ENCODE measurements at places on chromosomes 1 and 21.
A peak's percentile ranks its signal among the peaks of the same experiment; 100 is the strongest.

DNA sequence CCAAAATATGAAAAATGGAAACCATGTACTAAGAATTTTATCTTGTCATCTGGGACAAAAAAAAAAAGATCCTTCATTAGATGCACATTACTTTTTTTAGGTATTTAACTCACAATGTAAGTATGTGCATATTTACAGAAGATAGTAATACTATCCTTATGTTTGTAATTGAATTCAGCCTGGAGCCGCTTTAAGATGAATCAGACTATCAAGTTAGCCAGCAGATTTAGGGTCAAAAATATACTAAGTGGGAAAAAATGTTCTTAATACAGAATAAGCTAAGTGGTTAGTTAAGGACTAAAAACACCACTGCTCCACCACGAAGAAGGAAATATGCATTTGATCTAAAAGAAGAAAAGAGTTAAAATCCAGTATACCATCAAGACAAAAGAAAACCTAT, 49.1 kb downstream of the DSCAM start:
- DNase-seq: no peak

GRCh38 chr1:206864939-206865671, at the start of gene IL20:
Gene IL20 (plus strand): TSS chr1:206865623. CDS start chr1:206865853, 230 bp downstream.
- DNase-seq: peak; percentile 66

DNA sequence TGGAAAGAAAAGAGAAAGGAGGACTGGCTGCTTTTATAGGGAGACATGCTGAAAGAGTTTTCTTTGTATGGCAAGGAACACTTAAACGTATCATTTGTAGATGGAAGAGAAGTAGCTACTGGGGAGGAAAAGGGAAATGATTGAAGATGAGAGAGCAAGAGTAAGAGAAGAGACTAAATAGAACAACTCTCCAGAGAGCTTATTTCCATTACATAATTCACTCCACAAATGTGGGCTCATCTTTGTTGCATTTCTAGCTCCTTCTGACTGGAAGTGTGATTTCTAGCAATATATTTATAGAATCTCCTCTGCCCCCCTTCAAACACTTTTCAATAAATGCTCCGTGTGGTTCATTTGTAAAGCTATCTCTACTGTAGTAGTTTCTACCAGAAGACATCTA, 71.0 kb downstream of the ST6GALNAC5 start:
- DNase-seq: no peak

DNA sequence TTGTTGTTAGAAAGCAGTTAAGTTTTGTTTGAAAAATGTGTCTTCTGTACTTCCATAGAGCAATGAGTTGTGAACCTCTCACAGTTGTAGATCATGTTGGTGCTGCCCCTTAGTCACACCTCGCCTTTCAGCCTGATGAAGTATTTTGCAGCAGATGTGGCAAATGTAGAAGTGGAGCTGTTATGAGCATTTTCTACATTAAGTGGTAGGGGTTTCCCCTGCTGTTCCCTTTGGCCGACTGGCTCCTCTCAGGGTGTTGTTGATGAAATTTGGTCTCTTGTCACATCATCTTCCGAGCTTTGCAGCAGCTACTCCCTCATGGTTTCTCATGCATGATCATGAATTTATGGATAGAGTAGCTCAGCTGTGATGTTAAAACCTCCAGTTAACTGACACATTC, 33.6 kb upstream of the DENND1B start:
- DNase-seq: no peak

DNA sequence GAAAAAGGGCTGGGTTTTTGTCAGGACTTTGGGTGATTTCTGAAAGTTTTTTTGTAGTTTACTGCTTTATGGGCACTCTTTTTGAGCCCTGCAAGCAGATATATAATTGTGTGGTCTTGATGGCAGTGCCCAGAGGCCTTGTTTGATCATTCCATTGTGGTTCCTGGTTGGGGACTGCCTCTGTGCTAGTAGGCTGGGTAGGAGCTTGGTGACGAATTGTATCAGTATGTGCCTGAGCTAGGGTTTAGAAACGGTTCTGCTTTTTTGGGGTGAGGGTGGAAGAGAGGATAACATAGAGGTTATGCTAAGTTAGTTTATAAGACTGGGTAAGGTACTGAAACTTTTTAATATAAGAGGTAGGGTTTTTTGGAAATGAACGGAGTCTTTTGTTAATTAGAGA, 139.7 kb upstream of the ETV3 start:
- no peak for DNase-seq

Measured in substantia nigra (tissue), 51 donors.